ENCODE measurements at places on chromosomes 2 and 18.
A peak's percentile ranks its signal among the peaks of the same experiment; 100 is the strongest.

DNA sequence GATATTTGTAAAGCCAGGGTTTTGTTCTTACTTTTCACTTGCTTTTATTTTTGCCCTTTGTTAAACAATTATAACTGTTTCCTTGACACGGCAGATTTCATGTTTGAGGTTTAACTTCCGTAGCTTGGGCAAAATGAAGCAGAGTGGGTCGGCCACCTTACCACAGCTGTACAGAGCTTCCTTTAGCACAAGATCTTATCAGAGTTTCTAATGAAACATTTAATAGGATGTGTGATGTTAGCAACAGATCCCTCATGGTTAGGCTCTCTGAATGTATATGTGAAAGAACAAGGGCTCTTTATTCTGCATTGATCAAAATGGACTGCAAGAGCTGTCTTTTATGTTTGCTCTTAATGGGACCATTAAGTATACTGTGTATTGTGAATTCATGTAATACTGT, 22.3 kb downstream of the RNF125 start:
- peak; percentile 30 for DNase-seq

DNA sequence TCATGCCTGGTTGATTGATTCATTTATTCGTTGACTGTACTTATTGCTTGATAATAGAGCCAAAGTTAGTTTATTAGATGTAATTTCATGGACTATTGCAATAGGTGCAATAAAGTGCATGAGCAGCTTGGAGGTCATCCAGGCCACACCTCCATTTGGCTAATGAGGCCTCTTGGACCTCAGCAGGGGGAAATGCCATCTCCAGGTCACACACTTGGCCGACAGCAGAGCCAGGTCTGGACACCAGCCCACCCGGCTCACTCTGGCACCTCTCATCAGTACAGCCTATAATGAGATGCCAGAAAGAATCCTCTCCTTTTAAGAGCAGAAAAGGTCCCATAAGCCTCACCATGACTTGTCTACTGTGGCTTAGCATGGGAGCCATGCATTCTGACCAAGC, 71.2 kb upstream of the AFF3 start:
- no peak for DNase-seq

DNA sequence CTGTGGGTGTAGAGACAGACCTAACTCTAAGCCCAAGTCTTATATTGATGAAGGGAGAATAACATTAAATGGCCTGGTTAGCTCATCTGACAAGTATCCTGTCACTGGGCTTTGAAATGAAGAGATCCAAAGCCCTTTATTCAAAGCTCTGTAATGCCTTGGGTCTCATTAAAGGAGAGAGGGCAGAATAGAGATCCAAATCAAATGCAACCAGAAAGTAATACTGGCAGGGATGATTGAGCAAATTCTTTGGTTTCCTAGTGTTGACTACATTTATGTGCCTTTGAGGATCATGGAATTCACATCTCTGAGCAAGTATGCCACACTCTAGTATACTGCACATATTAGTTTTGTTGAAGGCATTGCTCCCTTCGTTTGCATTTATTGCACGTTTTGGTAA, 147.9 kb upstream of the CAVIN2 start:
- no peak for DNase-seq

- DNase-seq: no peak
Measured at GRCh38 chr2:113200236-113200635, 26.5 kb downstream of the PSD4 start.

- DNase-seq: no peak
Measured at GRCh38 chr2:109282360-109282759, 153.4 kb downstream of the SH3RF3 start.

DNA sequence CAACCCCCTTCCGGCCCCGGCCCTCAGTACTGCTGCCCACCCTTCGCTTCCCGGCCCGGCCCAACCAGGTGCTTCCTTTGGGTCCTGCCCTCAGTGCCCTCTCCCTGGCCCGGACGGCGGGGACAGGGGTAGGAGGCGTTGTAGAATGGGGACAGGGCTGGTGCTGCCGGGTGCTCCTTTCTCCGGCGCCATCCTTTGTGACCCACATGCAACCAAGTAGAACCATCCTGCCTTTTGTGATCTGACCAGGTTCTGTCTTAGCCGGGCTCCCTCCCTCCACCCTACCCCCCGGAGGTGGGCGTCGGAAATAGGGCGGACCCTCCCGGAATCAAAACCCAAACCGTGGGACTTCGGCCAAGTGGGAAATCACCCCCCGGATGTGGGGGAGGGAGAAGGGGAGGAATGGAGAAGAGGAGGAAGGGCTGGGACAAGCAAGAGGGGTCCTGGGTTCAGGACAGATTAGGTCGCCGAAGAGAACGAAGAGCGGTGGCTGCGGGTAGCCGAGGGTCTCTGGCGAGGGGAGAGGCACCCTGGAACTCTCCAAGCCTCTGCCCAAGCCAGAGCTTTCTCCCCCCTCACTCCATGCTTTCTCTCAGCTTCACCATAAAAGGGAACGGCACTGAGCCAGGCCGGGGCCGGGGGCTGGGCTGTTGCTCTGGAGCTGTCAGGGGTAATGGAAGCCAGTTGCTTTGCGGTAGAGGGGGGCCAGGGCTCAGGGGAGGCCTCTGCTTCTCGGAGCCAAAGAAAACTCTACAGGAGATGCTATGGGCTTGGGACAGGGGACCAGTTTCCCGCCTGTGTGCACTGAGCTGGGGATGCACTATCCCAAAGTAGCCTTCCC, 756 bp upstream of the OST4 start:
- DNase-seq: peak; percentile 33

GRCh38 chr18:62287781-62288664, 37.1 kb upstream of the TNFRSF11A start:
- DNase-seq: no peak

DNA sequence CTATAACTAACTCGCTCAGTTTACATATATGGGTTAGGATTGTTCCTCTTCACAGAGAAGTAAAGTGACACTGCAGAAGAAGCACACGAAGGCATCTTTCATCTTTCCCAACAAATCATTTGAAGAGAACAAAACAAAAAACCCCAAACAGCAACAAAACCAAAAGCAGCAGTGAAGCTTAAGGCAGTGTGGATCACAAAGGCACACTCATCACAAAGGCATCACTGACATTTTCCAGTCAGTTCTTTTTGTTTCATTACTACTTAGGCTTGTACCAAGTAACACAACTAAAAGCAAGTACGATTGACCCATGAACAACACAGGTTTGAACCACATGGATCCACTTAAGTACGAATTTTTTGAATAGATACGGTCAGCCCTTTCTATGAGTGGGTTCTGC, 75.7 kb downstream of the RNF152 start:
- no peak for DNase-seq

DNA sequence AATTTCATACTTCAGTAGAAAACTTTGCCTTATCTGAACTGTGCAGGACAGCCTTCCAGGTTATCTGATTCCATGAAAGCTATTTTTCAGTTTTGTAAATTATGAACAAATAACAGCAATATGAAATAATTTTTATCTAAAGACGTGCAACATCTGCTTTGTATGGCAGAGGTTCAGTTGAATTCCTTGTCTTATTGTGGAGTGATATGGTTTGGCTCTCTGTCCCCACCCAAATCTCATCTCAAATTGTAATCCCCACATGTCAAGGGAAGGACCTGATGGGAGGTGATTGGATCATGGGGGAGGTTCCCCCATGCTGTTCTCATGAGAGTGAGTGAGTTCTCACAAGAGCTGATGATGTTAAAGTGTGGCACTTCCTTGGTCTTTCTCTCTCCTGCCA, 18.1 kb upstream of the RPIA start:
- no peak for DNase-seq

- DNase-seq: no peak
Measured at GRCh38 chr2:233326500-233326899, 18.9 kb downstream of the SAG start.

- no peak for DNase-seq
Measured at GRCh38 chr2:1360557-1361250, 52.6 kb upstream of the TPO start.

DNA sequence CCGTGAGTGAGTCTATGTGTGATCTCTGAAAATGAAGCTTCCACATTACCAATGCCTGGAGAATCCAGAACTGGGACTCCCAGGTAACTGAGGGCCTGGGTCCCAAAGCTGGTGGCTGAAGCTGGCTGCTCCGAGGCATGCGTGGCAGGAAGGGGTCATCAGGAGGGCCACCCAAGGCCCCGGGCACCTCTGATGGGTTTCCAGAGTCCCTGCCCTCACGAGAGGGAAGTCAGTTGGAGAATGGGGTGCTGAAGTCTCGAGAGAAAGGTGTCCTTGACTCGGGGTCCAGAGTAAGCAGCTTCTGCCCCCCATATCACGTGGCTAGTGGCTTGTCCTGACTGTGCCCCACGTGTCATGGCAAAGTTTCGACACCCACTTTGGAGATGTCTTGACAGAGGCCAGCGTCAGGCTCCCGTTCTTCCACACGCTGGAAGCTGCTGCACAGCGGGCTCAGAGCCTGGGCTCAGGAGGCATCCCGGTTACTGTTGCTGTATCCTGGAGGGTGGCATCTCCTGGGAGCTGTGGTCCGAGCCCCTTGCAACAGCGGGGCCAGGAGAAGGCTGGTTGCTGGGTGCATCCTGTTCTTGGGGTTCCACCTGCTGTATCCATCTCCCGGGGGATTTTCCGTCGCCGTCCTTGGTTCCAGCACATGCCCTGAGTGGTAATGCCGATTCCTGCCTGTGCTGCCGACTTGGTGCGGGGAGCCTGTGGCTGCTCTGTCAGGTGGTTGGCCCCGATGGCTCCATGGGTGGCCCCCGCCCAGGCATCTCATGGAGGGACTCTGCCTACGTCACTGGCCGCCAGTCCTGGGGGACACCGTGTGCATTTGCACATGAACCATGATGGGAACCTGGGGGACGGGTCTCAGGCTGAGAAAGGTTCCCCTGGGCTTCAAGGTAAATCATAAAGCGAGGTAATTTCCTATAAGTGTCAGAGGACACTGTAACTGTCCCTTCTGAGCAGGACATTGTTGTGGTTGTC, 183.3 kb upstream of the HDAC4 start:
- no peak for DNase-seq

DNA sequence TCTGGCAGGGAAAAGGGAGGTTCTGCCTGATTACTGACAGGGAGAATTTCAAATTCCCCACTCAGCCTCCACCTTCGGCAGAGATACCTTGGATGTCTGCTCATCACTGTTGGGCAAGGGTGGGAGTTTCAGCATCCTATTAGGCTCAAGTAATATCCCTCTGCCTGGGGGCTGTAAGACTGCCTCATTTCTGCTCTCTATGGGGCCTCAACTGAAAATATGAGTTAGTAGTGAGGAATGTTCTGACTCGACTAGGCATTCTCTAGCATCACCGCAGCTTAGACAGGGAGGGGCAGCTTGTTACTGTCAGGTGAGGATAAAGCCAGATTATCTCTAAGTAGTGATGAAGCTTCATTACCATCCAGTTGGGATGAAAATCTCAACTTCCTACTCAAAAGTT, 87.7 kb upstream of the LRP1B start:
- no peak for DNase-seq

- no peak for DNase-seq
Measured at GRCh38 chr18:13221869-13222855, 3.6 kb downstream of the LDLRAD4 start.

GRCh38 chr2:163345795-163346573, 389.8 kb downstream of the FIGN start:
- DNase-seq: no peak

GRCh38 chr18:69205925-69206324, 194.8 kb upstream of the DOK6 start:
- DNase-seq: no peak

GRCh38 chr2:16763493-16763899, 97.9 kb upstream of the CYRIA start:
- no peak for DNase-seq

- no peak for DNase-seq
Measured at GRCh38 chr2:45282646-45283045, 273.4 kb upstream of the SIX2 start.

GRCh38 chr2:191701029-191701428, 23.1 kb downstream of the NABP1 start:
- no peak for DNase-seq

All from stimulated activated CD8-positive, alpha-beta memory T cell treated with anti-CD3 and anti-CD28 coated beads, Interleukin-4, amount 100 ng/mL, for 24 hours (primary cell).